ENCODE measurements at places on chromosomes 12 and 14.

- DNase-seq = no peak
These were observed 1822.0 kb upstream of the SEL1L start for GRCh38 chr14:83355609-83356008.

GRCh38 chr14:102939329-102939728 is 16.9 kb downstream of the AMN start:
- DNase-seq = no peak

DNA sequence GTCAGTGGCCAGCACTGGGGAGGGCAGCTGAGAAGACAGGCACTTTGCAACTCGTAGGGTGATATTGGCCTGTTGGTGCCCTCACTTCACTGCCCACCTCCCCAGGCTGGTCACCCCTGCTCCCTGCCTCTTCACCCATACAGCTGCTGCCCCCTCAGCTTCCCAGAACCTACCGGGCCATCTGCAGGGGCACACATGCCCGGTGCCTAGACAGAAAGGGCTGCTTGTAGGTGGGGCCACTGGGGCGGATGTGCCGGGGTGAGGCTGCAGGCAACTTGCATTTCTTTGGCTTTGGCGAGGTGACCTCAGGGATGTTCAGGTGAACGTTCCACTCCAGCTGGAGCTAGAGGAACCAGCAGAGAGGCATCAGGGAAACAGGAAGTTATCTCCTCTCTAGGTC is 17.2 kb downstream of the FAM186B start:
- DNase-seq = no peak

GRCh38 chr14:65771271-65771670 is 358.7 kb downstream of the FUT8 start:
- no peak for DNase-seq

DNA sequence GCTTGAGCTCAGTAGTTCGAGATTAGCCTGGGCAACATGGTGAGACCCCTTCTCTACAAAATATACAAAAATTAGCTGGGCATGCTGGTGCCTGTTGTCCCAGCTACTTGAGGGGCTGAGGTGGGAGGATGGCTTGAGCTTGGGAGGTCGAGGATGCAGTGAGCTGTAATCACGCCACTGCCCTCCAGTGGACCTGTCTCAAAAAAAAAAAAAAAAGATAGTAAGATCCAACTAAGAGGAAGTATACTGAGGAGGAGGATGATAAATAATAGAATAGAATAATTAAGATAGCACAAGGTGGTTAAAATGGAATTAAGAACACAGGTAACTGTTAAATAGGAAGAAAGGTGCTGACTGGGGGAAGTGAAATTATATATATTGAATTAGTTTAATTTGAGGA is 37.0 kb upstream of the BAZ1A start:
- DNase-seq = no peak

- DNase-seq = no peak
These were observed 48.6 kb upstream of the GTF2A1 start for GRCh38 chr14:81269100-81269978.

GRCh38 chr12:122747224-122748135 is 5.1 kb upstream of the DENR start:
- no peak for DNase-seq

DNA sequence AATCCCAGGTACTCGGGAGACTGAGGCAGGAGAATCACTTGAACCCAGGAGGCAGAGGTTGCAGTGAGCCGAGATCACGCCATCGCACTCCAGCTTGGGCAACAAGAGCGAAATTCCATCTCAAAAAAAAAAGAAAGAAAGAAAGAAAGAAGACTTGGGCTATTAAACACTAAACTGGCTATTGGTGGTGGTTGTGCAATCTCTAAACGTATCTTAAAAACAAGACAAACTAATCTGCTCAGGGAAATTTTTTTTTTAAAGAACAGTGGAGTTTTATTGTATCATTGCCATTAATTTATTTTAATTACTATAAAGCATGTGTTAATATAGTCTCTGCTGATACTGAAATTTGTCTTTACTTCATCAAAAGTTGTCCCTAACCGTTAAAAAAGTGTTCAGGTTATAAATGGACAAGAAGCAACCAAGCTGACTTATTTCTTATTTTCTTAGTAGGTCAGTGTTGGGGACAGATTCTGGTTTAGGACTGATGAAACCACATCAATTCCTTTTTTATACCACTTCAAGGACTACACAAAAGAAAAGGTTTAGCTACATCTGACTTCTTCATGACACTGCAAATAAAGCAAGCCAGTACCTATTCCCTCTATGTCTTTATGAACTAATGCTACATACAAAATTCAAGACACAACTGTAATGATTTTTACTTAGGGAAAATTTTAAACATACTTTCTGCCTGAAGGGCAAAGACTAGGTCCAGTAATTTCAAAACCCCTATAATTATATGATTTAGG is 68.7 kb upstream of the KRAS start:
- DNase-seq = no peak

DNA sequence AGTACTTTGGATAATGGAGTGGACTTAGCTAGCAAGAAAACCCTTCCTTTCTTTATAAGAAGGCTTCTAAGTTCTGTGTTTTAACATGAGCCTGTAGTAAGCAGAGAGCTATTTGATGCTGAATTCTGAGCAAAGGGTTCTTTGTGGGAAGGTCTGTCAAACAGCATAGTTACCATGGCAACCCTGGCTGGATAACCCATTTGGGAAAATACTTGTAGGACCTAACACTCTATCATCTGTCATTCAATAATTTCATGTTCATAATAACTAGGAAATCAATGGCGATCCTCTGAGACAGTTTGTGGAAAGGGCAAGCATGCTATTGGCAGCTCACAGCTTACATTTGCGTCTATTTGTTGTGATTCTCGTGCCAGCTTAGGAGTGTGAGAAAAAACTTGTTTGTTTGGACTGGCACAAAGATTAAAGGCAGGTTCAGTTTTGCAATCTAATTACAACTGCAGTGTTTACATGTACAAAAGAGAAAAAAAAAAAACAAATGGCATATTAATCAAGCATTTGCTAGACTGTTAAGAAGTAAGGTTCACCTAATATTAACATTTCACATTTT is 219.2 kb downstream of the PDZRN4 start:
- DNase-seq = no peak

DNA sequence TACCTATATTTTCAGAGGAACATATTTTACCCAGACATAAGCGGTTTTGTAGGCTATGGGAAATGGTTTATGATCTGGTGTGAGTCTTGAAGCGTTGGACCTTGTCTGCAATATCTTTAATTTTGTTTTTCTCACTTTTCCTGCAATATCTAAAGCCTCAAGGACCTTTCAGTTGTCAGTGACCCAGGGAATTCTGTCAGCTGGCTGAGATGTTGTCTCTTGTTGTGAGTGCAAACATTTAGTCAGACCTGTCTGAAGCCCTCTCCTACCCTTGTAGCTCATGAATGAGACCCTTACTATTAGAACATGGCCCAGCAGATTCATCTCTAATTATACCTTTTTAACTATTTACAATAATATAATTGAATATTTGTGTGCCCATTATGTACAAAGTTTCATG is 53.6 kb downstream of the SPATA7 start:
- DNase-seq = no peak

- peak; percentile 39 for DNase-seq
These were observed 8.1 kb downstream of the STAC3 start for GRCh38 chr12:57242691-57243454.

DNA sequence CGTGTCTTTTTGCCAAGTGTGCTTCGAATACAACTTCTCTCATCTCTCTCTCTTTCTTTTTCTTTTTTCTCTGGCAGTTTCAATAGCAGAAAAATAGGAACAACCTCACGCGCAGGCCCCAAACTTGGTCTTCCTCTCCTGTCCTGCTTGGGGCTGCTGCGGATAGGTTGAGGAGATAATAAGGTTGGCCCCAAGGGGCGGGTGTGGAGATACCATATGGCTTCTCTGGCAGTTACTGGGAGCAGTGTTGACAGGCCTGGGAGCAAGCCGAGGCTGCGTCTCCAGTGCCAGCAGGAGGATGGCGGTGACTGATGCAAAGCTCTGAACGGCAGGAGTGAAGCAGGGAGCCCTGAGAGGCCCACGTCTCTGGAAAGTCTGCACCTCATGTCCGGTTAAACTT is 89.5 kb upstream of the MANSC4 start:
- DNase-seq = no peak

GRCh38 chr12:42730291-42730690 is 140.7 kb upstream of the PRICKLE1 start:
- DNase-seq = no peak

- no peak for DNase-seq
These were observed 30.9 kb downstream of the GRIN2B start for GRCh38 chr12:13950502-13950901.

GRCh38 chr14:80278293-80279023 is 67.2 kb upstream of the DIO2 start:
- DNase-seq = no peak

DNA sequence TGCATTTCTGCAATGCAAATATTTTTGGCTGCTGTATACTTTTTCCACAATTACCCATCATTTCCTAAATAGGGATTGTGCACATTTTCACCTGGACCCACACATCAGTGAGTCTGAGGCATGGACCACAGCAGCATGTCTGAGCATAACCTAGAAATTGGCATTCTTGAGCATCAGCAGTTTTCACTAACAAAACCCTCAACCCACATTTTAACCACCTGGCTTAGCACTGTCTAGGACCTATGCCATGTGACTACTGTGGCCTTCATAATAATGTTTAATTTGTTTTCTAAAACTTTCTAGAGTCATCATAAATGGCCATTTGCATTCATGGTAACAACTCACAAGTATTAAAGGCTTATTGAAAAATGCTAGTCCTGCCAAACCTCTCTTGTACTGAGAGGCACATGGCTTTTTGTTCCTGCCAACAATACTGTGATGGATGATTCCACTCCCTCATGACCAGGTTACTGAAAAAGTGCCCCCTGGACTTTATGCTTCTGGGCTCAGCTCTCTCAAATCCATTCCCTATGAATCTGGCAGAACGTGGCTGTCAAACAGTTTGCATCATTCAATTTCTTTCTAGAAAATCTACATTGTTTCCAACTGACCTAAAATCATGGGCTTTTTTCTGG is 240.0 kb downstream of the MDGA2 start:
- DNase-seq = no peak

- no peak for DNase-seq
These were observed at the start of gene CISTR for GRCh38 chr12:53751336-53752191. TSS of gene CISTR (minus strand) at chr12:53751979.

GRCh38 chr12:29783773-29784666 is at the start of gene TMTC1:
TSS of gene TMTC1 (minus strand) at chr12:29783942. CDS start at chr12:29783751, 191 bp downstream.
- peak; percentile 79 for DNase-seq

- no peak for DNase-seq
These were observed 17.6 kb downstream of the AGAP2 start for GRCh38 chr12:57720606-57721595.
